Thyroid gland (tissue), 4 donors: ENCODE measurements at places on chromosomes 3 and 15. TPM values are rescaled to one million over a fixed set of nuclear protein-coding genes. Genes with fewer than 3 reads are reported as not detected.

DNA sequence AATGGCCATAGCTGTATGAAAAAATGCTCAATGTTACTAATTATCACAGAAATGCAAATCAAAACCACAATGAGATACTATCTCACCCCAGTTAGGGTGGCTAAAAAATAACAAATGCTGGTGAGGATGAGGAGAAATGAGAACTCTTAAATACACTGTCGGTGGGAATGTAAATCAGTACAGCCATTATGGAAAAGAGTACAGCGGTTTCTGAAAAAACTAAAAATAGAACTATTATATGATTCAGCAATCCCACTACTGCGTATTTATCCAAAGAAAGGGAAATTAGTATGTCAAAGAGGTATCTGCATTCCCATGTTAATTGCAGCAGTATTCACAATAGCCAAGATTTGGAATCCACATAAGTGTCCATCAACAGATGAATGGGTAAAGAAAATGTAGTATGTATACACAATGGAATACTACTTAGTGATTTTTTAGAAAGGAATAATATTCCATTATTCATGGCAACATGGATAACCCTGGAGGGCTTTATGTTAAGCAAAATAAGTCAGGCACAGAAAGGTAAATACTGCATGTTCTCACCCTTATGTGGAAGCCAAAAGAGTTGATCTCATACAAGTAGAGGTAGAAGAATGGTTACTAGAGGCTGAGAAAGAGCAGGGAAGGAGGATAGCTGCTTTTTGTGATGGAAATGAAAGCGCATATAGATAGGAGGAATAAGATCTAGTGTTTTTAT, 35.0 kb downstream of the SERP1 start:
- no peak for DNase-seq

GRCh38 chr15:72797834-72798233, 14.3 kb upstream of the ADPGK start:
- no peak for DNase-seq

DNA sequence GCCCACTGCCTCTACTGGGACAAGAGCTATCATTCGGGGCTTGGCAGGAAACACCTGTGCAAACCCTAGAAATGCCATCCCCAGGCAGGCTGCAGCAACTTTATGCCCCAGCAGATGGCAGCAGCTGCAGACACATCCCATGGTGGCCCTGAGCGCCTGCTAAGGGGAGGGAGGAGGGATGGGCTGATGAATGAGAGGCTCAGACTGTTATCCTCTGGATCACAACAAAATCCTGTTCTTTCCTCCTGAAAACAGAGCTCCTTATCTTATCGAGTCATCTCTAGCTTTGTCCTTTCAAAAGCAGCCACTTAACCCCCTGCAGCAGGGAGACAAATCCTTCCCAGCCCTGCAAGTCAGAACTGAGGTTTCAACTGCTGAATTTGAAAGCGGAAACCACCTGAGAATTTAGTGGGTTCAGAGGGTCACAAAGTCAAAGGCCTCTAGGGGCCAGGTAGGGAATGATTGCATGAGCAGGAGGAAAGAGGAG, 90.6 kb upstream of the PROK2 start:
- DNase-seq: peak; percentile 80

DNA sequence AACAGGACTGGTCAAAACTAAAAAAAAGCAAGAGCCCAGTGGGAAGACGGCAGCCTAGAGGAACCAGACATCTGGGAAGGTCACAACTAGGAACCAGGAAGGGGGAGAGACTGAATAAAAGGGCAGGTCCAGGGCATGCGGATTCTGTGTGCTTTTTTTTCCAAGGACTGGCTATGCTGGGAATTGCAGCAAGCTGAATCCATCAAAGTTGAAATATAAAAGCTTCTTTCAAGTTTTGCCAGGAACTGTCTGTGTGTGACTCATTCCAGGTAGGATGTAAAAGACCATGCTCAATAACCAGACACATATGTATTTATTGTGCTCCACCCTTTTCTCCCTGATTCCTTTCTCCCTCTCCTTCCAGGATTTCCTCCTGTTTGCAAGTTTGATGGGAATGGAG, 47.9 kb upstream of the CCDC80 start:
- no peak for DNase-seq

- DNase-seq: peak; percentile 40
Observed at GRCh38 chr3:54342676-54343075, 220.3 kb downstream of the CACNA2D3 start.

GRCh38 chr3:25064681-25065080, 363.4 kb upstream of the RARB start:
- DNase-seq: no peak

GRCh38 chr15:34699968-34700640, 54.7 kb downstream of the GJD2 start:
- no peak for DNase-seq

DNA sequence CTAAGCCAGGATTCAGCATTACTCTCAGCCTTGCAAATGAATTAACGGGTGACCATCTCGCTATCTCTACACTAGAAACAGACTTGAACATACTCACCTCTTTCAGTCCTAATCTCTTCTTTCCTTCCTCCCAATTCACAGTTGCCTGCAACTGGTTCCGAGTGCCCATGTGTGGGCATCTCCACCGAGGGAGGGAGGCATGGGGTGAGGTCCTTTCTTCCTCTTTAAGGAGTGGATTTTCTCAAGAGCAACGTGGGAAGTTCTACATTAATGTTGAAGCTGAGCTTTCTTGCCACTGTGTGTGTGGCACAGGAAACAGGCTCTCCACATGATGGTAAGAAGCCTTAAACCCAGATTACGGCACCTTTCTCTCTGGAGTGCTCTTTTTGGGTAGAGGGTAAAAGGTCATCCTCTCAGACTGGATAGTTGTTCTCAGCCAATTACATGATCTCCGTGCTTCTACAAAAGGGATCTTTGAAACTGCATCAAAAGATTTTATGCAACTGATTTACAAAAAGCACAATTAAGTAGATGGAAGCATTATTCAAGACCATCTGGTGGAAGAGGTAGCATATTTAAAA, 286.8 kb upstream of the NR2F2 start:
- no peak for DNase-seq

- no peak for DNase-seq
Observed at GRCh38 chr3:104214937-104215336, 1151.8 kb upstream of the ALCAM start.

DNA sequence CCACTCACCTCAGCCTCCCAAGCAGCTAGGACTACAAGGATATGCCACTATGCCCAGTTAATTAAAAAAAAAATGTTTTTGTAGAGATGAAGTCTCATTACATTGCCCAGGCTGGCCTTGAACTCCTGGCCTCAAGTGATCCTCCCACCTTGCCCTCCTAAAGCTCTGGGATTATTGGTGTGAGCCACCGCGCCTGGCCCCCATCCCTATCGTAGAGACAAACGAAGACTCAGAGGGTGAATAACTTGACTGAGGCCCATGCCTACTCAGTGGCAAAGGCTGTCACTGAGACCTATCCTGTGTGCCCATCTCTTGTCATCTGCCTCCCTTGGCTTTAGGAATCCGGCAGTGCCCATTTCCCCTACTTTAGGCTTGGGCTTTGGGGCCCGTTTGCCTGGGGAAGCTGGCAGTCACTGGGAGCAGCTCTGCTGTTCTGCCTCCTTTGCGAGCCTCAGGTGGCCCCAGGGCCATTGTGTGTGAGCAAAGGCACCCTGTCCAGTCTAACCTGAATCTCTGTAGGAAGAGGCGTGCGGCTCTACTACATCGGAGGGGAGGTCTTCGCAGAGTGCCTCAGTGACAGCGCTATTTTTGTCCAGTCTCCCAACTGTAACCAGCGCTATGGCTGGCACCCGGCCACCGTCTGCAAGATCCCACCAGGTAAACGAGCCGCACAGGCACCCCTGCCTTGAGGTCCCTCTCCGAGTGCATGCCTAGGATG, 70.1 kb downstream of the AAGAB start:
- no peak for DNase-seq

SLC24A5 gene
- not detected for total RNA-seq

MRPS11 gene
- total RNA-seq: 50.9 TPM

DNA sequence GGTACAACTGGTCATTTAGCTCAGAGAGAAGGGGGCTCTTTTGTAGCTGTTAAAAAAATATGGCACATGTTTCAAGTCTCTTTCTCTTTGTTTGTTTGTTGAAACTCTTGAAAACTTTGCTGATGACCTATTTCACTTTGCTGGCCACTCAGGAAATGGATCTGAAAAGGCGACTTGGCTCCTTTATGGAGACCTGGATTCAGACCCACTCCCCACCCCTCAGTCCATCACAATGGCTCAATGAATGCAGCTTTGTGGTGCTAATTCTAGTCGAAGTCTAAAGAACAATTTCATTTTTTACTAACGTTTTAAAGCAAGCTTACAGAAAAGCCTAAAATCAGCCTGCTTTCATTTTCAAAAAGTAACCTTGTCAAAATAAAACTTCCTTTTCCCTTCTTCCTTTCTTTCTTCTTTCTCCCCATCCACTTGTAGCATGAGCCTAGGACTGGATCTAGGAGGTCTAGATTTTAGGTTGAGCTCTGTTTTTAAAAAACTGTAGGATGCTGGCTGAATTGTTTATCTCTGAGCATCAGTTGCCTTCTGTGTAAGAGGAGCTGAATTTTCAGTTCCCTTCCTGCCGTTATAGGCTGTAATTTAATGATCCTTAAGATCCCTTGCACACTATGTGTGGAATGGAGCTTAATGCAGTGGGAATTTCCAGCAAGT, 165.5 kb upstream of the FEZF2 start:
- no peak for DNase-seq
